NCI-H1694 treated with DMSO at 0.1 percent for 48 hours (cell line): ENCODE measurements at places on chromosomes 4 and X.

DNA sequence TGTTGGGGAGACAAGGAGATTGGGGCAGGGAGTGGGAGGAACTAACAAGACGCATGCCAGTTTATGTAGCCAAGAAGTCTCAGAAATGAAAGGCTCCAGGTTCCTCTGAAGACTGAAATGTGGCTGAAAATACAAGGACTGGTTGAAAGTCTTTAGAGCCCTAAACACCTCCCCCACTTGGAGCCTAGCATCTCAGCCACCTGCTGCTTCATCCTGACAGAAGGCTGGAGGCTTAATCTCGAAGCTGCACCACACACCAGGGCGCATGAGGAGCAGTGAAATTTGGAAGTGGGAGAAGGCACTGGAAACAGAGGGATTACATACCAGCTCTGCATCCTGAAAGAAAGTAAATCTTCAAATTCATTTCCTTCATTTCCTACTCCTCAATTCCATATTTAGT lies 160.7 kb upstream of the FTHL17 start:
- no peak for DNase-seq

- no peak for DNase-seq
Measured at GRCh38 chr4:19791422-19792123, 460.1 kb upstream of the SLIT2 start.

GRCh38 chrX:70174754-70175153 lies 2.5 kb upstream of the DGAT2L6 start:
- DNase-seq, result no peak

- DNase-seq, result no peak
Measured at GRCh38 chr4:31236639-31237173, 516.5 kb downstream of the PCDH7 start.

- no peak for DNase-seq
Measured at GRCh38 chrX:153602601-153603000, 3.7 kb upstream of the CCNQ start.

- DNase-seq, result no peak
Measured at GRCh38 chrX:30308263-30309138, 689 bp downstream of the NR0B1 start.

DNA sequence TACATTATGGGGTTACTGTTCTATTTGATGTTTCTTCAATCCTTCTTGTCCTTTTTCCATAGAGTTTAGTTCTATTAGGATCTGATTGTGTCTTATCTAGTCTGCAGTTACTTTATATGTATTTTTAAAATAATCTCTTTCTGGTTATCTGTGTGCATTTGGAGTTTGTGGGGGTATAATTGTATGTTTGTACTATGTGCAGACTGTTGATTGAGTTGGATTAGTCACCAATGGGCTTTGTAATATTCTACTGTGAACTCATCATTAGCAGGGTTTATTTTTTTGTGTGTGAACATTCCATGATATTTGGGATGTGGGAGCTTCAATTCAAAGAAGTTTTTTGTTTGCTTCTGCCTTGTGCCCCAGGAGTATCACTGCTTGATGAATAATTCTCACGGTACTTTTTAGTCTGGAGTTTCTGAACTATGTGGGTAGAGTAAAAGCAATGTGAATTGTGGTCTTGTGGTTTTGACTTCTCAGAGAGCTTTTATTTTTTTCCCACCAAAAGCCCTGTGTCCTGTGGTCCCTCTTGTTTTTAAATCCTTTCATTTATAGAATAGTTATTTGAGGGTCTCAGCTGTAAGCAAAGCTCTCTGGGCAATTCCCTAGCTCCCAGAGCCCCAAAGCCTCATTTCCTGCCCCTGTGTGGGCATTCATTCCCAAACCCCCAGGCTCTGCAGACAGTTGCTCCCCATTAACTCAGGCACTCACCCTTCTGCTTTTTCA lies 127.8 kb downstream of the PHKA2 start:
- DNase-seq, result no peak

GRCh38 chr4:140271553-140271952 lies 101.9 kb upstream of the SCOC start:
- no peak for DNase-seq

DNA sequence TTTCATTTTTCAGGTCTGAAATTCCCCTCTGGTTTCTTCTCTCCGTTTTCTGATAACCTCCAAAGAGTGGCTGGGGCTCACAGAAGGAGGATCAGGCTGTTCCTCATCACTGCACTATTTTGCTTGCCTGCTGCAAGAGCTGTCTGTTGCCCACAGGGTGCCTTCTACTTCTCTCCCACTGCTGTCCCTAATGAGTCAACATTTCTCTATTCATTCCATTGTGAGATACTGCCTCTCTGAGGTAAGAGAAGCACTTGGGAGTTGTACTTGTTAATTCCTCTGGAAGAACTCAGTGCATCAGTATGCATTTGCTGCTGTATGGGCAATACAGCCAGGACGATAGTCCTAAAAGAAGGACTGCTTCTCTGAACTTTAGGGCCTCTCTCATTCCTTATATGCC lies 34.8 kb downstream of the CT47B1 start:
- no peak for DNase-seq

GRCh38 chrX:46044486-46044885 lies 500.7 kb downstream of the ZNF674 start:
- DNase-seq, result no peak

DNA sequence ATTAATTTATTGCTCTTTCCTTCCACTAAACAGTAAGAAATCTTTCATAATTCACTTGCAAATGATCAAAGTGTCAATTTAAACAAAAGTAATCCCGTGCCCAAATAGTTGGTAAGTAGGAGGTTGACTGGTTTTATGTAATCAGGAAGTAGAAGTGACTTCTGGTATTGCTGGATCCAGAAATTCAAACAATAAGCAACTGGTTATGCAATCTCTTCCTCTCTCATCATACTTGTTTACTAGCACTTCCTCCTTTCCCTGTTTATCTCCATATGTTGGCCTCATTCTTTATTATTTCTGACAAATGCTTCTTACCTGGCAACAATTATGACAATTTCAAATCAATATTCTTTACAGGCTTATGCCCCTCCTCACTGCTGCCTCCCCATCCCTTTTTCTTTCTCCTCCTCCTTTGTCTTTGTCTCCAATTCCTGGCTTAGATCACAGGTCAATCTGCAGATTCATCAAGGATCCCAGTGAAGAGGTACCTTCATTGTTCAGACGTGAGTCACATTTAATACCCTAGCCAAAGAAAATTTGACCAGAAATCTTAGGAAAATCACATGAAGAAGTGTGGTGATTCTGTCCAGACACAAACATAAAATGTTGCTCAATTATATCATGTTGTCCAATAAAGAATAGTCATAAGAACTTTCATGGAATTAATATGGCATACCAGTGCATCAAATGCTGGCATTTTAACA lies 323.2 kb upstream of the PCDH7 start:
- no peak for DNase-seq

- DNase-seq, result no peak
Measured at GRCh38 chrX:100995469-100995868, 26.0 kb downstream of the ARL13A start.

- DNase-seq, result no peak
Measured at GRCh38 chrX:17519358-17519757, 144.4 kb downstream of the NHS start.

DNA sequence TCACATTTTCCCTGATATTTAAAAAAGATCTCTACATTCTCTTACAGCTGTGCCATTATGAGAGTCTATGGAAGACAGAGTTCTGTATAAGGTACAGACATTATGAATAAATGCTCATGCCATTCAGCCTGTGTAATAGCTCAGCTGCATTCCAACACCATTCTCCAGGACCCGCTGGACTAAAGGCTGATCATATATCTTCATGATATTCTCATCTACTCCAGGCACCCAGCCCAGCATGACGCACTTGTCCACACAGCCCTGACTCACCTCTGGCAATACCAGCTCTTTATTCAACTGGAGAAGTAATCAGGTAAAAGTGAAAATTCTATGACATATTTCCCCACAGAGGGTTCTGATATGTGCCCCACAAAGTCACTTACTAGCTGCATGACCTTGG lies 437.5 kb upstream of the FGF16 start:
- no peak for DNase-seq
